Activated CD4-positive, alpha-beta memory T cell treated with anti-CD3 and anti-CD28 coated beads for 36 hours (primary cell): ENCODE measurements at places on chromosomes 7 and 10. TPM values are rescaled to one million over a fixed set of nuclear protein-coding genes. Genes with fewer than 3 reads are reported as not detected.

The IFIT3 gene
- 15.2 TPM for total RNA-seq

The LBX1 gene
- total RNA-seq, result not detected

The C10orf71 gene
- total RNA-seq, result not detected

The GCK gene
- total RNA-seq, result 1.3 TPM

The GOLGA7B gene
- total RNA-seq, result 0.86 TPM

The FGFR2 gene
- total RNA-seq, result 0.05 TPM

The MMD2 gene
- not detected for total RNA-seq

The AMPH gene
- not detected for total RNA-seq

The PNLIPRP3 gene
- total RNA-seq, result not detected

The TLX1 gene
- total RNA-seq, result not detected

The PDK4 gene
- total RNA-seq, result not detected

The WDFY4 gene
- not detected for total RNA-seq

The IGF2BP3 gene
- 0.24 TPM for total RNA-seq

The ADAM12 gene
- total RNA-seq, result 0.97 TPM

The MEOX2 gene
- not detected for total RNA-seq

The OPN1SW gene
- total RNA-seq, result not detected

The ZNF273 gene
- 10.9 TPM for total RNA-seq

The HDAC9 gene
- 1.1 TPM for total RNA-seq

The TCAF1 gene
- 25.8 TPM for total RNA-seq

The DNTT gene
- not detected for total RNA-seq

The ARMC3 gene
- total RNA-seq, result not detected

The AKR1C4 gene
- not detected for total RNA-seq

The TEX36 gene
- not detected for total RNA-seq

The ZNF789 gene
- 15.6 TPM for total RNA-seq

The GIMAP8 gene
- total RNA-seq, result 11.8 TPM

The CDC14C gene
- not detected for total RNA-seq

The WIPF3 gene
- not detected for total RNA-seq

The BAMBI gene
- 0.31 TPM for total RNA-seq

The PDLIM1 gene
- total RNA-seq, result 0.76 TPM

The BICC1 gene
- not detected for total RNA-seq

The NKX2-3 gene
- total RNA-seq, result not detected

The TEX47 gene
- total RNA-seq, result not detected

The ADAMTS14 gene
- not detected for total RNA-seq
